ENCODE measurements at places on chromosomes 12 and 14. TPM values are rescaled to one million over a fixed set of nuclear protein-coding genes. Genes with fewer than 3 reads are reported as not detected.

The ASIC1 gene
- 4.1 TPM for total RNA-seq

The KLHDC1 gene
- 5.2 TPM for total RNA-seq

The NXPH4 gene
- 0.83 TPM for total RNA-seq

The HCAR3 gene
- not detected for total RNA-seq

The SERPINA10 gene
- total RNA-seq = 0.32 TPM

The HHIPL1 gene
- 5.3 TPM for total RNA-seq

DNA sequence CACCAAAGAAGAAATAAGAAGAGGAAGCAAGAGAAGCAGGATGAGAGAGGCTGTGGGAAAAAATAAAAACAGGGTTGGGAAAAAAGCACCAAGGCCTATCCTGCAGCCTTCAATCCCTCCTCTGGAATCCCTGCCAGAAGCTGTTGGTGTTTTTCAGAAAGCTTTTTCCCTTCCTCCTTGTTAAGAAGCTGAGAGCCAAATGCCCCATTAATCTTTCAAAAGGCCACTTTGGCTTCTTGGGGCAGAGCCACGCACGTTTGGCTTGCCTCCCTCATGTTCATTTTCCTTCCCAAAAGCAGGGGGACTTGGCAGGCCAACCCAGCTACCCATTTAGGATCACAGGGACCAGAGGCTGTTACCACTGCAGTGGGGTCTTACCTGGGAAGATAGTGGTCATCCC lies 365.3 kb downstream of the NUAK1 start:
- no peak for DNase-seq

GRCh38 chr14:39492267-39492666 lies 60.0 kb upstream of the FBXO33 start:
- no peak for DNase-seq

GRCh38 chr12:26239122-26239851 lies 43.9 kb downstream of the SSPN start:
- DNase-seq = peak; percentile 71

DNA sequence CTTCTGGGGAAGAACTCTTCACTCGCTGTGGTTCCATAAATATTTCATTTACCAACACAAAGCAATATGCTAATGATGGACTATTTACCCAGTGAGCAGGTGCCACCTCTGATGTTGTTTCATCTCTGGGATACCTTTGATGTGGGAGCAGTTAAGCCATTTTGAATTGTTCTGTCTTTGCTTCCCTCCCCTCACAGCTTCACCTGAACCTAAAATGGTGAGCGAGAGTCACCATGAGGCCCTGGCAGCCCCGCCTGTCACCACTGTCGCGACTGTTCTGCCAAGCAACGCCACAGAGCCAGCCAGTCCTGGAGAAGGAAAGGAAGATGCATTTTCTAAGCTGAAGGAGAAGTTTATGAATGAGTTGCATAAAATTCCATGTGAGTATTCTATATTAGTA lies 352.7 kb downstream of the SYT1 start:
- DNase-seq = no peak

GRCh38 chr14:74514471-74514941 lies 20.9 kb downstream of the ISCA2 start:
- no peak for DNase-seq

- DNase-seq = no peak
These were observed 40.5 kb downstream of the PPFIA2 start for GRCh38 chr12:81718616-81719015.

- DNase-seq = no peak
These were observed 57.9 kb downstream of the SLC38A1 start for GRCh38 chr12:46210873-46211439.

DNA sequence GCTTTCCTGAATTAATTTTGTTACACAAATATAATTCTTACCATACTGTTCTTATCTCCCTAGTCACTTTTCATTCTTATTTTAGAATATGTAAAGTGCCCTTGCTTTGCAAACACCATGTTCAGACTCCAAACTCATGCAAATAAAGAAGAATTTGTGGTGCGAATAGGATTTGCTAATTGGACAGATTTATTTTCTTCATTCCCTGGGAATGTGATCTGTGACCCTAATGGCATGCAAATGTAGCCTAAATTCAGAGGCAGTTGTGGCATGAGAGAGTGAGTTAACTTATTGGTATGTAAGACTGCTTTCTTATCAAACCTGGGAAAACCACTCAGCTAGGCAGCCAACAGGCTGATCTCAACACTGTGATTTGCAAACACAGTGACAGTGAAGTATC lies 10.0 kb downstream of the CAPZA3 start:
- no peak for DNase-seq

DNA sequence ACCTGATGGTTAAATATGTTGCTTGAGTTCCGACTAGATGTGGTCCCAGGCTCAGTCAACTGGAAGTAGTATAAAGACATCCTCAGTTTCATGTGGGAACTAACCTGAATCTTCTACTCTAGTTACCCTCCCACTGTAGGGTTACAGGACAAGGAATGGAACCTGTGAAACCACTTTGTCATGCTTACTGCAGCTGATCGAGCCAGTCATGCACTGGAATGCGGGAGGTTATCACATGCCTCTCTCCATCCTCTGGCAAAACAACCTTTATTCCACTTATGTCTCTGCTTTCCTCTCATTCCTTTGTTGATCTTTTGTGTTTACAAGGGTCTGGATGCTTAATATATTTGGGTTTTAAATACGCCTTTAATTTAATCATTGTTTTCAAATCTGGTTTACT lies 111.9 kb upstream of the DDHD1 start:
- DNase-seq = no peak

GRCh38 chr12:93722835-93723567 lies 45.8 kb downstream of the CRADD start:
- no peak for DNase-seq

DNA sequence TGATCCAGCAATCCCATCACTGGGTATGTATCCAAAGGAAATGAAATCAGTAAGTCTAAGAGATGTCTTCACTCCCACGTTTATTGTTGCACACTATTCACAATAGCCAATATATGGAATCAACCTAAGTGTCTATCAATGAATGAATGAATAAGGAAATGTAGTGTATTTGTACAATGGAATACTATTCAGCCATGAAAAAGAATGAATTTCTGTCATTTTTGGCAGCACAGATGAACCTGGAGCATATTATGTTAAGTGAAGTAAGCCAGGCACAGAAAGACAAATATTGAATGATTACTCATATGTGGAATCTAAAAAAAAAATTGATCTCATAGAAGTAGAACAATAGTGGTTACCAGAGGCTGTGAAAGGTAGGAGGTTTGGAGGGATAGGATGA lies 30.6 kb upstream of the RFX4 start:
- no peak for DNase-seq

- no peak for DNase-seq
These were observed 33.4 kb upstream of the GXYLT1 start for GRCh38 chr12:42178101-42178500.

DNA sequence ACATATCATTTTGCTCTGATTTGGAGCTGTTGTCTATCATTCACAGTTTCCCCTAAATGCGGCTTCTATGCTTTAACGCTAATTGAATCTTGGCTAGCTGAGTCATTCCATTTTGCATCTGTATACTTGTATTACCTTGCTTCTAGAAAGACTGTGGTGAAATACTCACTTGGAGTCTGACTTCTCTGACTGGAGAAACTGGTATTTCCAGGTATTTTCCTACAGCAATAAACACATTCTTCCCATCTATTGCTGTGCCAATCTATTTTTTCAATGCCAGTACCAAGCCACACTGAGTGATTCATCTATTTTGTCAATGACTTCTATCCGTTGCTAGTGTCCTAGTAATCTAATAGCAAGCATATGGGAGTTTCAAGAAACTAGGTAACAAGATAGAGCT lies 76.0 kb upstream of the ST8SIA1 start:
- no peak for DNase-seq
